Heart left ventricle (tissue), 16 donors: ENCODE measurements at places on chromosomes 11 and 22. TPM values are rescaled to one million over a fixed set of nuclear protein-coding genes. Genes with fewer than 3 reads are reported as not detected.

- DNase-seq, result no peak
Observed at GRCh38 chr11:74485868-74486267, 7.7 kb downstream of the LIPT2 start.

DNA sequence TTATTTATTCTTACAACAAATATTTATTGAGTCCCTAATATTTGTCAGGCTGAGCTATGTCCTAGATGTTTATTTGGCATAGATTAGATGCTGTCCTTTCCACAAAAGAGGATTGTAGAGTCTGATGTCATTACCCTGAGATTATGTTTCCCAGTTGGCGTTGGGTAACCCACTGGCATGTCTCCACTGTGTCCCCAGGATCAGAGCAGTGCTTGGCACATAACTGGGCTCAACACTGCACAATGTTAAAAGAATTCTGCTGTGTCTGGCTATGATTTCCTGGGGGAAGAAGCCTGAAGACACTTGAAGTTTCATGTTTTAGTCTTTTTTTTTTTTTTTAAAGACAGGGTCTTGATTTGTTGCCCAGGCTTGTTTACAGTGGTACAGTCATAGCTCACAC is 4.0 kb downstream of the RCN1 start:
- no peak for DNase-seq

DNA sequence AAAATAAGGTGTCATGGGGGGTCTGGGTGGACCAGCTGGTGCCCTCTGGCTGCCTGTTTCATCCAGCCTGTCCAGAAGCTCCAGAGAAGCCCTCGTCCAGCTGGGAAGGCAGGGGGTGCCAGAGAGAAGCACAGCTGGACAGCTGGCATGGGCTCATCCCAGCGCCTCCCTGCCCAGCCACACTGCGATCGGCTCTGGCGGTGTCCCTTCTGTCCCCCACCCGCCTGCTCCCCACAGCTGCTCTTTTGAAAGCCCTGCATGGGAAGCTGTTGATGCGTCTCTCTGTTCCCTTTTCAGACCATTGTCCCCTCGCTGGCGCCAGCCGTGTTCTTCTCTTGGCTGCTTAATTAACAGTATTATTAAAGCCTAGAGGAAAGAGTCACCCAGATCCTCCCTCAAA is 86.5 kb downstream of the MN1 start:
- peak; percentile 39 for DNase-seq

DNA sequence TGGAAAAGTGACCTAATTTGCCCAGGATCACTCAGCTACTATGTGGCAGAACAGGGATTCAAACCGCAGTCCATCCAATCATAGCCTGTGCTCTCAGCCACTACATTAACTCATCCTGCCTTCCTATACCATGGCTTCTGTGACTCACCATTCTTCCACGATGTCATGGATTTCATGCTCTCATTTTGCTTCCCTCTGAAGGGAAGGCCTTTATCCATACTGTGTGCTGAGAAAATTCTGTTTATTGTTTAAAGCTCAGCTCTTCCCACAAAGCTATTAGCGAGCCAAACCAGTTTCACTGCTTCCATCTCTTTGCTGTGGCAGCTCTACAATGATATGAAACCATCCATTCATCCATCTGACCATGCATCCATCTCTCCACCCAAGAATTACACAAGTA is 289.9 kb downstream of the TENM4 start:
- DNase-seq, result no peak

GRCh38 chr22:19721330-19722177 is 1.8 kb upstream of the GP1BB start:
- DNase-seq, result no peak

DNA sequence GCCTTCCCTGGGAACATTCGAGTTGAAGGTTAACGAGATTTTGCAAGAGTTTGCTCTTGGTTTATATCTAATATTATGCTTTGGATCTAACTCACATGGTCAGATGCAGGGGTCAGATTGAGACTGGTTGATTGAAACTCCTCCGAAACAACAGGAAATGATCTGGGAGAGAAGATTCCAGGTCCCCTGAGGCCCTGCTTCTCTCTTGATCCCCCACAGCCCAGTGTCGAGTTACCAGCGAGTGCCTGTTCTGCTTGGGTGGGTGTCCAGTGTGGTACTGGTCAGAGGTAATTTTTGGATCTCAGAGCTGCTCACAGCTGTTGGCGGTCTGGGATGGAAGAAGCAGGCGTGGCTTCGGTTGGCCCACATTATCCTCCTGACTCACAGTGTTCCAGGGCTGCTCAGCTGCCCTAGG is 9.2 kb downstream of the FBLN1 start:
- DNase-seq, result peak; percentile 81

GRCh38 chr11:68372114-68372513 is 59.7 kb downstream of the LRP5 start:
- no peak for DNase-seq

DNA sequence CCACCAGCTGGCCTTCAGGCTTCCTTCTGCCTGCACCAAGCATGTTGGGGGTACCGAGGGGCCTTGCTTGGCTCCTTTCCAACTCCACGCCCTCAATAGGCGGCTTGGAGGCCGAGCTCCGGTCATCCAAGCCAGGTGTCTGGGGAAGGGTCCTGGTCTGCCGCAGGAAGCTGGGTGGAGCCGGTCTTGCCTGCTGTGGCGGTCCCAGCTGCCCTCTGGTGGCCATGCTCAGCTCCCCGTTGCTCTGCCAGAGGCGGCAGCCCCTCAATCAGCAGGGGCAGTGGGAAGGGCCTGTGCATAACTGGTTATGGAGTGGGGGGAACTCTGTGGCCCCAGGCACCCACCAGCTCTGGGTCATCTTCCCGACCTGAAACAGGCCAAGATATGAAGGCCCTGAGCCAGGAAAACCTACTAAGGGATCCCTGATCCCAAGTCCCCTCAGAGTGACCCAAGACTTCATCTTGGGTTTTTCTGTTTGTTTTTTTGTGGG is 3.2 kb downstream of the ARVCF start:
- DNase-seq, result peak; percentile 72

- DNase-seq, result no peak
Observed at GRCh38 chr11:1749395-1750351, 722 bp downstream of the IFITM10 start.

DNA sequence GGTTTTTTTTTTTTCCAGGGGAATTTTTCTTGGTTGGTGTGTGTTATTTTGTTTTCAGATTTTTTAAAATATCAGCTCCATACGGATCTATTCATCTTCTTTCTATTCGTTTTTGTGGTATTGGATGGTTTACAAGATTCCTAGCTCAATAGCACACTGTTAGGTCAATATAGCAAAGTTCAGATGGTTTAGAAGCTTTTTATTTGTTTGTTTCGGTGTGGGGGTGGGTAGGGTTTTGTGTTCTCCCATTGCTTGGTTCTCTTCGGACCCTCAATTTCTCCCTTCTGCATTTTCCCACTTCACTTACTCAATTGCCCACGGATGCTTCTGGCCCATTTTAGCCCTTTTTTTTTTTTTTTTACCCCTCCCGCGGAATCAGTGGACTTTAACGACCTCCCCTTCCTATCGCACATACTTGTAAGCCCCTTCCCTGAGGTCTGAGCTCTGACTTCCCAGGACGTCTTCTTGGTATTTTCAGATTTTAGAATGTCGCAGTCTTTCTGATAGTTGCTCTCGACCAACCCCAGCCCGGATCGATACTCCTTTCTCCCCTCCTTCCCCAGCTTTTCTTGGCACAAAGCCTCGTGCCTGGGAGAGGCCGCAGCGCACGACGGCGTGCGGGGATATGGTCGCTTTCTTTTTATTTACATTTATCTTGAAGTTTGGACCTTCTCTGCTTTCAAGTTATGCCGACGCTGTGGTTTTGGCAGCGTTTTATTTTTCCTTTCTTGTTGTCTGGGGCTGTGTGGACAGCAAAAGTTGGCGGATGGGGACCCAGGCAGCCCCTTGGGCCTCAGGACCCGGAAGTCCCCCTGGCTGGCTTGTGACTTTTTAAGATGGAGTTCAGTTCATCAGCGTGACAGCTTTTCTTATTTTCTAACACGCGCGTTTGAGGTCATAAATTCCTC is 4.4 kb upstream of the SPDYC start:
- no peak for DNase-seq

DNA sequence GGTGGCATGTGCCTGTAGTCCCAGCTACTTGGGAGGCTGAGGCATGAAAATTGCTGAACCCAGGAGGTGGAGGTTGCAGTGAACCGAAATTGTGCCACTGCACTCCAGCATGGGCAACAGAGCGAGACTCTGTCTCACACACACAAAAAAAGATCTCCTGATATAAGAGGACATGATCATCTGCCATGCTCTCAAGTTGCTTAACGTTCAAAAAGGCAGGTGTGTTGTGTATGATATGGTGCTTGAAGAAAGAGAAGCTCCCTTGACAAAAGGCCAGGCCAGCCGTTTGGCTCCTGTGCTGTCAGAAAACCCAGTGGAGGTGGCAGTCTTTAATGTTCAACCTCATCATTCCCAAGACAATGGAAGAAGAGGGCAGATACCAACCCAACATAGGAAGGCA is 117.3 kb upstream of the PLET1 start:
- no peak for DNase-seq

DNA sequence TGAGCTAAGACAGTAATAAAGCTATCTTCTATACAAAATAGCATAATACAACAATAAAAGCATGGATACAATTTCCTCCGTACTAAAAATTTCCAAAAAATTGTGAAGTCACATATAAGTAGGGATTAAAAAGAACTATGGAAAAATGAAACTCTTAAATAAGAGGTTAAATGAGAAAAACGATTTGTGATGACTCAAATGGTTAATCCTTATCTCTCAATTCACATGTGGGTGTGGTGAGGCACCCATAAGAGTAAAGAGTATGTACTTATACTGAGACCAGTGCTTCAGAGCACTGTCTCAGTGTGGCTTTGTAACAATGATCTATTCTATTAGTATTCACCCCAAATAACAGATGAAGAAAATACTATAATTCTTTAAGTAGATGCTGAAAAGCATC is 25.0 kb upstream of the CCDC34 start:
- no peak for DNase-seq

DNA sequence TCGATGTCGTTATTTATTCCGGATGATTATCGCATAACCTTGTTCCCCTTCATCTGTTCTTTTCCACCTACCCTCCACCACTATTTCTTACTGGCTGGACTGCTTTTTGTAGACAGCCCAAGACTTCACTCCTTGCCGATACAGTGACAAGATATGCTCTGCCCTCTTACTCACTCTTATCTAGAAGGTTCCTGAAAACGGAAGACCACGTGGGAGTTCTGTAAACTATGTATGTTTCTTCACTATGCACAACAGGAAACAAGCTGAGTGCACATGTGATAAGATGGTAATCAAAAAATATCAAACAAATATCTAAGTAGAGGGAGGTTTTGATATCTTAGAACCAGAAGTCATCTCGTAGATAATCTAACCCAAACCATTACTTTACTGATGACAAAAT is 122.9 kb upstream of the ARHGAP20 start:
- DNase-seq, result no peak

DNA sequence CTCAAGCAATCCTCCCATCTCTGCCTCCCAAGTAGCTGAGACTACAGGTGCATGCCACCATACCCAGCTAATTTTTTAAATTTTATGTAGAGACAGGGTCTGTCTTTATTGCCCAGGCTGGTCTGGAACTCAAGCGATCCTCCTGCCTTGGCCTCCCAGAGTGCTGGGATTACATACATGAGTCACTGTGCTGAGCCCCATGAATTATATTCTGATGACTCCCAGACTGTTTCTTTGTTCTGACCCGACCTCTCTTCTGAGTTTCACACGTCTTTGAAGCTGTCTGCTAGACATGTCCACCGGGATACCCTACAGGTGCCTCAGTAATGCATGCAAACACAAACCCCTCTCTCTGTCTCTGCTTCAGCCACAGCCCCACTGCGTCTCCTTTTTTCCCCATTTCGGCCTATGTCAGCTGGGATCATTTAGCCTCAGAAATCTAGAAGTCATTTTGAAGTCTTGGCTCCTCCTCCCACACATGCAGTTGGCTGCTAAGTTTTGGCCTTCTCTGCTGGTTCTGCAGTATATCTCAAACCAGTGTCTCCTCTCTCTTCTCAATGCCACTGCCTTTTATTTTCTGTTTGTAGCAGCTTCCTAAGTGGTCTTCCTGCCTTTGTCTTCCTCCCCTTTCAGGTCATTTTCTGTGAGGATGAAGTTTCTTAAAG is 4.8 kb downstream of the VPS26B start:
- no peak for DNase-seq

DNA sequence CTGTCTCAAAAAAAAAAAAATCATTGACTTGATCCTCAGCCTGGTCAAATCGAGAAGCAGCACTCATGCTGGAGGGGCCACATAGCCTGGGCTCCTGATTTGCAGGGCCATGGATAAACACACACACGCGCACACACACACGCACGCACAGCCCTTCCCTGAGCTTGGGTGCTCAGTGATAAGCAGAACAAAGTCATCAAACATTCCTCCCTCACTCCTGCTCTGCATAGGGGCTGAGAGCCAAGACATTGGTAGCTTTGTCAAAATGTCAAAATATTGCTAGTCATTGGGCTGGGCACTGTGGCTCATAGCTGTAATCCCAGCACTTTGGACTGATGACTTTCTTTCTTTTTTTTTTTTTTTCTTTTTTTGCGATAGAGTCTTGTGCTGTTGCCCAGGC is 34.0 kb upstream of the A4GALT start:
- no peak for DNase-seq

DNA sequence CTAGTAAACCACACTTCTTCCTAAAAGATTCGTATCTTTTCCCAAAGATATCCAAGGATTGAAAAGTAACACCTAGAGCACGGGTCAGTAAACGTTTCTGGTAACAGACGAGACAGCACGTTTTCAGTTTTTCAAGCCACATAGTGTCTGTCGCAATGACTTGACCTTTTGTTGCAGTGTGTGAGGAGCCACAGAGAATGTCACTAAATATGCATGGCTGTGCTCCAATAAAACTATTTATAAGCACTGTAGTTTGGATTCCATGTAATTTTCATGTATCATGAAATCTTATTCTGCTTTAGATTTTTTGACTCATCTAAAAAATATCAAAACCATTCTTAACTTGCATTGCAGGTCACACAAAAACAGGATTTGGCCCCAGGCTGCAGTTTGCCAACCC is 18.3 kb upstream of the MICAL3 start:
- no peak for DNase-seq

DNA sequence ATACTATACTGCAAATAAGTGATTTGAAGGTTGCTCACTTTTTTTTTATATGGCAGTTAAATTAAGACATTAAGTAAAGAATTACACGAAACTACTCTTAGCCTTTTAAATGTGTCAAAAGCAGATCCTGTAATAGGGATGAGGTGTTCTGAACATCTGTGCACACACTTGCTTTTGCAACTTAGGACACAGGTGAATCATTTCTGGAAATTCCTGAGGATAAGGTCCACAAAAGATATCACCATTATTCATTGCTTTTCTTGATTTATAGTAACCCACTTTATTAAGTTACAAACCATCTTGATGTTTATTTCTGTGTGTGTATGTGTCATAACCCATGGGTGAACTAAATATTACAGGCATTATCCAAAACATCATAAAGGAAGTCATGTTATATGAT is 55.9 kb downstream of the SLC5A12 start:
- DNase-seq, result no peak

GRCh38 chr11:34893416-34893815 is 22.8 kb downstream of the APIP start:
- DNase-seq, result no peak

- DNase-seq, result no peak
Observed at GRCh38 chr11:34792814-34793258, 123.3 kb downstream of the APIP start.

The TBX10 gene
- not detected for total RNA-seq

The CABP4 gene
- total RNA-seq, result 2.1 TPM

The MUC5B gene
- total RNA-seq, result not detected

The ZNF215 gene
- not detected for total RNA-seq

The FDXACB1 gene
- 1.4 TPM for total RNA-seq
